ENCODE measurements at places on chromosomes 12 and 14.

DNA sequence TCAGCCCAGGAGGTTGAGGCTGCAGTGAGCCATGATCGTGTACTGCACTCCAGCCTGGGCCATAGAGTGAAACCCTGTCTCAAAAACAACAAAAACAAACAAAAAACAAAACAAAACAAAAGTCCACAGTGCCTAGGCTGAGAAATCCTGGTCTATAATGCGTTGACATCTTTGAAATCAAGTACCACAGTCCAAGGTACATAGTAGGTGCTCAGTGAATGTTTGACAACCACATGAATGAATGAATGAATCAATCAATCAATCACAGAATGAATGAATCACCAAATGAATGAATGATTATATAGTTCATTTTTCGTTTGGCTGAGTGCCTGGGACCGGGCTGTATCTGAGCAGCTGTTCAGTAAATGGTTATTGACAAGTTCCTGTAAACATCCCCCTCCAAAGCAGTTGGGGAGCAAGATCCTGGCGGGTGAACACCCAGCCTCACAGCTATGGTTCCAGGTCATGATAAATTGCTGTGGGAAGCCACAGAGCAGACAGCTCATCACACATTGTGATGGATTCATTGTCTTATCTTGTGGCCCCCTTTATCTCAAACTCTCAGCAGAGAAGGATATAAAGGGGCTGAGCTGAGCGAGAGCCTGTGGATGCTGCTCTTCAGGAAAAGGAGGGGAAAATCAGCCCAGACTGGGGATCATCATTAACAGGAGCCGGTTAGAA, 30.4 kb upstream of the IFT81 start:
- no peak for DNase-seq

GRCh38 chr14:59150990-59151389, 37.5 kb upstream of the DAAM1 start:
- DNase-seq = no peak

DNA sequence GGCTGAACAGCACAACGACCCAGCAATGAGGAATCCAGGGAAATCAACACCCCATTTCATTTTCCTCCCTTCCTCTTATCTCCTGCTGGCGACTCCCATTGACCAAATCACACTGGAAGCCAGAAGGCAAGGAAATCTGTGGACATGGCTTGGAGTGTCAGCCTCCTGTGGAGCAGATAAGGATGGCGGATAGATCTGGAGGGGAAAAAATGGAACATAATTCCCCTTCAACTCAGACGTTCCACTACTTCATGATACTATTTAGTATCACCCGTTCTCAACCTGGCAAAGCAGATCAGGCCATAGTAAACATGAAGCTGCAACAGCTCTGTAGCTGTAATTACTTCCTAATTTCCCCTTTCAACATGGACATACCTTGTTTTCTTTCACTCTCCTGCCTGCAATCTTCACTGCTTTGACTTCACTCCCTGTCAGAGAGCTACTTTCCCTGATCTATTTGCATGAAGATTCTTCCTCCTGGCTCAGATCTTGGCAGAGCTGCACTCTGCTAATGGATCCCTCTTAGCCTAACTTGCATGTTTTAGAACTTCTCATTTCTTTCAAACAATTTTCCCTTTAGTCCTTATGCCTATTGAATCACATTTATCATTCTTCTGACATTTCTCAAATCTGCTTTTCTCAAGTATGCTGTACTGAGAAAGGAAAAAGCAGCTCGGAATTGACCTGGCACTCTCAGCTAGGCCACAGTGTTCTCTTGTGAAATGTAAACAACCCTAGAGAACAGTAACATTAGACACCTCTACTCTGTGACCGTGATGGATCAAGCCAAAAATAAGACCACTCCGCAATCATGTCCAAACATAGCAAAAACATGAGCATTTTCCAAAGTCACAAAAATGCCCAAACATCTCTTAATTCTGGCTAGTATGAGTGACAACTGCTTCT, 135.1 kb downstream of the ETNK1 start:
- no peak for DNase-seq

GRCh38 chr14:53144244-53144643, 8.9 kb downstream of the DDHD1 start:
- no peak for DNase-seq

GRCh38 chr14:42013559-42013958, 406.9 kb downstream of the LRFN5 start:
- DNase-seq = no peak

DNA sequence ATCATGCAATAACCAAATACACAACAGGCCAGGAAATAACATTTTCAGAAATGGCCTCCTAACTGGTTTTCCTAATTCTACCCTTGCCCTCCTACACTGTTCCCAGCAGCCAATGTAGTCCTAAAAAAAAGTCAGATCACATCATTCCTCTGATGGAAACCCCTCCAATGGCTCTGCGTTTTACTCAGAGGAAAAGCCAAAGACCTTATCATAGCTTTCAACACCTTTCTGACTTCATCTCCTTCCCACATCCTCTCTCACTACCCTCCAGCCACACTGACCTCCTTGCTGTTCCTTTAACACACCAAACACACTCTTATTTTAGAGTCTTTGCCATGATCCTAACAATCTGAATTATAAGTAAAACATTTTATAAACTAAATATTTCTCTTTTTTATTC, 1.1 kb downstream of the MED6 start:
- no peak for DNase-seq

DNA sequence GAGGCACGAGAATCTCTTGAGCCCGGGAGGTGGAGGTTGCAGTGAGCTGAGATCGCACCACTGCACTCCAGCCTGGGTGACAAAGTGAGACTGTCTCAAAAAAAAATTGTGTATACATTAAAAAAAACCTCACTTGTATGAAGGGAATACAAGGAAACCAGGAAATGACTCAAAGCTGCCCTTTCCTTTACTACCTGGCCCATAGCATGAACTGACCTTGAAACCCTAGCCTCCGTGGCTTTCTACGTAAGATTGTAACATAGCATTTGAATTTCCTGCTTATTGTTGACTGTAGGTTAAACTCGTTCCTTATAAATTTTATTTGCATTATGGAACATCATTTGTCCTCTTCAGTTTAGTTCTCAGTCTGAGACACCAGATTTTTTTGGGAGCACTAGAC, 9.1 kb upstream of the DDX47 start:
- no peak for DNase-seq

GRCh38 chr14:67999705-68000384, 180.3 kb downstream of the RAD51B start:
- no peak for DNase-seq

DNA sequence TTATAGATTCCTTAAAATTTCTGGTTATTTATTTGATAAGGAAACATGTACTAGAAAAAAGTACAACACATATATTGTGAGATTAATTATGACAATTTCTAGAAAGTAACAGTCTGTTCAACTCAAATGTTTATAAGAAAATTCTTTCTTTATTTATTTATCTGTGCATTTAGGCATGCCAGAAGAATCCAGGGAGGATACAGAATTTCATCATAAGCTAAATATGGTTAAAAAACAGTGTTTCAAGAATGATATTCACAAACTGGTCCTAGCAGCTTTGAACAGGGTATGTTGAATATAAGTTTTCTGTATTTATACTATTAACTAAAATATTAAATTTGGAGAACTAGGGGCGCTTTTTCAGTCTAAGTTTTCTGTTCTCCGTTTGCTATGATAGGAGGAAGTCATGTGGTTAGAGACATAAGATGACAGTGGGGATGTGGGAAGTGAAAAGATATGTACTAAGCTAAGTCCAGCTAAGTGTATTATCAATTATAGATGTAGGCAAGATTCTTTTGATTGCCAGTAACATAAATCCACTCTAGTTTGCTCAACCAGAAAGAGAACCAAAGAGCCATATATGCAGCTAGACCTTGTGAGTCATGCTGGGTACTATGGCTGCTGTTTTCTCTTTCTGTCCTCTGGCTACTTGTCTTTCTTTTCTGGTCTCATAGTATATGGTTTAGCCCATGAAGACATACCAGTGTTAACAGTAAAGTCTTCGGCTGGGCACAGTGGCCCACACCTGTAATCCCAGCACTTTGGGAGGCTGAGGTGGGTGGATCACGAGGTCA, 39.0 kb downstream of the LRRK2 start:
- DNase-seq = no peak

DNA sequence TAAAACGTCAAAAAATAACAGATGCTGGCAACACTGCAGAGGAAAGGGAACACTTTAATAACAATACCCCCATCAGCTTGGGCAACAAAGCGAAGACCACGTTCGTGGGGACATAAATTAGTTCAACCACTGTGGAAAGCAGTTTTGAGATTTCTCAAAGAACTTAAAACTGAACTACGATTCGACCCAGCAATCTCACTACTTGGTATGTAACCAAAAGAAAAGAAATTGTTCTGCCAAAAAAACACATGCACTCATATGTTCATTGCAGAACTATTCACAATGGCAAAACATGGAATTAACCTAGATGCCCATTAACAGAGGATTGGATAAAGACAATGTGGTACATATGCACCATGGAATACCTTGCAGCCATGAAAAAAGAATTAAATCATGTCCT, 81.2 kb upstream of the RAP1B start:
- no peak for DNase-seq

DNA sequence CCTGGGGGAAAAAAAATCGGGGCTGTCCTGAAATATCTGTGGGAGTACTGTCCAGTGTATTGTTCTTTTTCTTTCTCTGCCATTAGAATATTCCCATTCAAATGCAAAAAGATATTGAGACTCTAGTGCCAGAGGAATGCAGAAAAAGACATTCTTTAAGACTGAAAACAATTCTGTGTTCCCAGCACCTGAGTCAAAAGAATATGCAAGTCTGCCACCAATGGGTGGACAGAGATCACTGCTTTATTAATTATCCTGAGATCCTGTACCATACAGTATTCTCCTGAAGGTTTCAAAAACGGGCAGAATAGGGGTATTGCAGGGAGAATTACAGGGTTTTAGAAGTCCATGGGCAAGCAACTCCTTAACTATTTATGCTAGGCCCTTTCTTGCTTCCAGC, 361.8 kb downstream of the C12orf50 start:
- DNase-seq = no peak

GRCh38 chr14:22768947-22769346, 2.5 kb downstream of the OXA1L start:
- DNase-seq = no peak

GRCh38 chr12:45305907-45306306, 90.0 kb downstream of the ANO6 start:
- no peak for DNase-seq

GRCh38 chr12:128702371-128702770, 121.4 kb downstream of the SLC15A4 start:
- DNase-seq = peak; percentile 21

DNA sequence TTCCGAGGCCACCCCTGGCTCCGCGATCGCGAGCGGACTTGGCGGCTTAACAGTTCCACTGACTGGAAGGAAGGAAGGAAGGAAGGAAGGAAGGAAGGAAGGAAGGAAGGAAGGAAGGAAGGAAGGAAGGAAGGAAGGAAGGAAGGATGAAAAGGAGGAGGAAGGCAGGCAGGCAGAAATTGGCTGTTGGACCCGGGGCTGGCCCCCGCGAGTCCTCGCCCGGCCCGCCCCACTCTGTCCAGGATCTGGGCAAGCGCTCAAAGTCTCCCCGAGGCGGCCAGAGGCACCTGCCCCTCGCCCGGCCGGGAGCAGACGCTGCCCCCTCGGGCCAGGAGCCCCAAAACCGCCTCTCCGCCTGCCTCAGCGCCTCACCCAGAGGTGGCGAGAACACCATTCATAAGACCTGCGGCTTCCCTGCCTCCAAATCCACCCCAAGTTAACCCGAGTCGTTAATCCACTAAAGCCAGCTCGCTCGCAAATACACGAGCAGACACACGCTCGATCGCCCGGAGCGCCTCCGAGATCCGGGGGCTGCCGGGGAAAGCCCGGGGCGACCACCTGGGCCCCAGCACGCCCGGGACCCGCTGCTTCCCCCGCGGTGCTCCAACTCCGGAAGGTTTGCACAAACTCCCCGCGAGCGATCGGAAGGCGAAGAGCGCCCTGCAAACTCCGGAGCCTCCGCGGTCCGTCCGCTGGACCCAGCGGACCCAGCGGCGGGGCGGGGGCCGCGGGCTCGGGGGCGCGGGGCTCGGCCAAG, 844 bp downstream of the DPF3 start:
- DNase-seq = no peak

DNA sequence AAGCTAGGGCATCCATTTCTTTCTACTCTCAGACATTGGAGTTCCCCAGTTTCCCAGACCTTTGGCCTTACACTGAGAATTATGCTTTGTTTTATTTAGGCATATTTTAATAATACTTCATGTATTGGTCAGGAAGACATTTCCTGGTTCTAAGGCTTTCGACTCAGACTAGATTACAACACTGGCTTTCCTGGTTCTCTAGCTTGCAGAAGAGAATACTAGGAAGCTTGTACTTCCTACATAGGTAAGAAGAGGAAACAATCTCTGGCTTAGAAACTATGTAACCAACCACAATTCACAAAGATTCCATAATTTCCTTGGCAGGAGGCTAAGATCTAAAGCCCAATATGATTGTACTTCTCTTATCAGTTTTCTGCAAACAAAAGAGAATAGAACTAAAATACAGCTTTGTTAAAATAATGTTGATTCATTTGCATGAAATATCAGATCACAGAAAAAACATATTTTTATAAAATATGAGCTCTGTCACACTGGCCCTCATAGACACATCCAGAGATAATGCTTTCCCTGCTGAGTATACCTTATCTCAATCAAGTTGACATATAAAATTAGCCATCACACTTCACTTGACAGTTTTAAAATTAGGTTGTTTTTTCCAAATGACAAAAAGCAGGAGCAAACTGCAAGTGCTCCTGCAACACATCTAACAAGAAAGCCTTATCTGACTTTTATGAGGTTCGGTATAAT, 30.5 kb downstream of the CLEC2D start:
- DNase-seq = no peak

- no peak for DNase-seq
These were observed 21.7 kb downstream of the SMCO2 start for GRCh38 chr12:27468241-27468640.

GRCh38 chr14:90405101-90405500, 8.3 kb downstream of the CALM1 start:
- DNase-seq = no peak

GRCh38 chr14:90531497-90531896, 134.7 kb downstream of the CALM1 start:
- DNase-seq = no peak

GRCh38 chr12:57575771-57576612, 15.0 kb upstream of the PIP4K2C start:
- no peak for DNase-seq

DNA sequence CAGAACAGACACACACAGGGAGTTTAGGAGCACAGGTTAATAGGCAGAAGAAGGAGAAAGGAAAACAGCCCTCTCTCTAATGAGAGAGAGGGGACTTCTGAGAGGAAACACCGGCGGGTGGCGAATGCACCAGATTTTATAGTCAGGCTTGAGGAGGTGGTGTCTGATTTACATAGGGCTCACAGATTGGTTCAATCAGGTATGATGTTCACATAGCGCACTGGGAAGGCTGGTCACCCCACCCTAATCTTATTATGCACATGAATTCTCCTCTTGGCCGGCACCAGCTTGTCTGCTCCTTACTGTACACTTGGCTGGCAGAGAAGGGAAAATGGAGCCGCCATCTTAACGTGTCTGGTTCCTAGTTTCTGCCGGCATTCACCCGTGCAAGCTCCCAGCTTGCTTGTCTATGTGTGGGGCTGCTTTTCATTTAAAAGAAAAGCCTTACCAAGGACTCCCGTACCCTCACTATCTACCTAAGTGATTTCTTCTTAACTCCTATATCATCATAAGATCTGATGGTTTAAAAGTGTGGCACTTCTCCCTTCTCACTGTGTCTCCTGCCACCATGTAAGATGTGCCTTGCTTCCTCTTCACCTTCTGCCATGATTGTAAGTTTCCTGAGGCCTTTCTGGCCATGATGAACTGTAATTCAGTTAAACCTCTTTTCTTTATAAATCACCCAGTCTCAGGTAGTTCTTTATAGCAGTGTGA, 15.1 kb downstream of the BCAT1 start:
- DNase-seq = no peak

- no peak for DNase-seq
These were observed 62.7 kb upstream of the RPH3A start for GRCh38 chr12:112728864-112729263.
